ENCODE measurements at places on chromosomes 3 and 15.

DNA sequence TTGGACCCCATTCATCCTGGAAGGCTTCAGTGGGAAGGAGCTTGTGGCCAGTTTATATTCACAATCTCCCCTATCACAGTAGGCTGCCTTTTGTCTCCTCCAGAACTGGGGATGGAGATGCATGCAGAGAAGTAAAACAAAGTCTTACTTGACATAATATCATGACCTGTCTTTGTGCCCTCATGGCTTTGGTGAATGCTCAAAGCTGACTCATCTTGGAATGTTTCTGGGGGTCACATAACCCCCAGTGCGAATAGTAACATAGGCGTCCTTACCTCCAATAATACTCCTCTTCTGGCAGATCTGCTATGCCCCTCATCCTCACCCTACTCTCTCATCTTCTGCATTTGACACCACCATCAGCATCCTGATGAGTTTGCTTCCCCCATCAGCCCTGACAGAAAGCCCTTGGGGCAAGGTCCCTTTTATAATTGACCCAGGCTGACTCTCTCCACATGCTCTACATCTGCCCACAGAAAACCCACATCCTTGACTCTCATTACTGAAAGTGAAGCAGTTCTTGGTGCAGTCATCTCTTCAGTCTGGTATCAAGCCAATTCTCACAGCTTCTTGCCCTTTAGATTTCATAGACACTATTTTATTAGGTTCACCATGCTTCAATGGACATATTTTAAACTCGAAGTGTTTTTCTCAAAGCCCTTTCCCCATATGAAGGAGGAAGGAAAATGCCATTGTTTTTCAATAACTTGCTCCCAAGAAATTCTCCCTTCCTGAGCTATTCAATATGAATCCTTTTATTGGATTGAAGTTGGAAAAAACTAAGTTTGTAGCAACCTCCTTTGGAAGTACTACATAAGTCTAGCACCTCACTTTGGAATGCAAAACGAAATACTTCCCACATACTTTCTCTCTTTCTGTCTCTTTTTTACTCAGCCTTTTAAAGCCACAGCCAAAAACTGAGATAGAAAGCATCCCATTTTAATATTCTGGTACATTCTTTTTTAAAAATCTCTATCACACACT lies 36.6 kb downstream of the OSTN start:
- no peak for DNase-seq

GRCh38 chr3:79726786-79727185 lies 41.0 kb downstream of the ROBO1 start:
- no peak for DNase-seq

DNA sequence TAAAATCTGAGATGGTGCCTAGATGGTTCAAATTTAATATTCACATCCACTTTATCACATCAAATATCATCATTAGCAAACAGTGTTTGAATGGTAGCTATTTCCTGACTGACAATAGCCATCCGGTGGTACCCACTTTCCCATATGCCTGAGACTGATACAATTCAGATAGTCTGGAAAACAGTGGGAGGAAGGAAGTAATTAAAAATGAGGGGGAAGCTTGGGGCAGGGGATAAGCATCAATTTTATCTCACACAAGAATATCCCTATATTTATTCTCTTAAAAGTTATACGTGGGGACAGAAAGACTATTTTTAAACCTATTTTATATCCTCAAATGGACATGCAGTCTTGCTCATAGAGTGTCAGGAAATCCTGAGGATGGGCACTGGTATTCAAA lies 122.5 kb upstream of the GAP43 start:
- no peak for DNase-seq

- no peak for DNase-seq
These were observed 101.3 kb downstream of the NR2F2 start for GRCh38 chr15:96431786-96432185.

DNA sequence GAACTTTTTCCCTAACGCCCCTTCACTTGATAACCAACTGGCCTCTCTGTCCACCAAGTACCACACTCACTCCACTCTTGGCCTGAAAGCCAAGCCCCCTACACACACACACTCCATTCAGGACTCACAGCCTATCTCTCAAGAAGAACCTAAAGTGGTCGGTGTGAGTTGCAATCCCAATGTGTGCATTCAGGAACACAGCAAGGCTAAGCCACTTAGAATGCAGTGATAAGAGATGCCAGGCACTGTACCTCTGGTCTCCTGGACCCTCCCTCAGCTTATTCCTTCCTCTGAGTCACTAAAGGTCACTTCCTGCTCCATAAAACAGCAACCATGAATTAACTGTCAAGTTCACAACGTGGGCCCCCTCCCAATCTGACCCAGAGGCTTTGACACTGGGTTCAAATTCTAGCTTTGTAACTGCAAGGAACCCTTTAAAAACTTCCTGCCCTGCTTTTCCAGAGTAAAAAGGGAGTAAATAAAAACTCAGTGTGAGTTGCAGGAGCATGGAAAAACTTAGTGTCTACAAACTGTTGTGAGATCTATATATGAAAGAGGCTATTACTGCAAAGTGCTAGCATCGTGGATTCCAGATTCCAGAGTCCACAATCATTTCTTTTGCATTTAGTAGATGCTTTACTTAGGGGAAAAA lies 17.6 kb upstream of the KCNMB3 start:
- DNase-seq, result no peak

DNA sequence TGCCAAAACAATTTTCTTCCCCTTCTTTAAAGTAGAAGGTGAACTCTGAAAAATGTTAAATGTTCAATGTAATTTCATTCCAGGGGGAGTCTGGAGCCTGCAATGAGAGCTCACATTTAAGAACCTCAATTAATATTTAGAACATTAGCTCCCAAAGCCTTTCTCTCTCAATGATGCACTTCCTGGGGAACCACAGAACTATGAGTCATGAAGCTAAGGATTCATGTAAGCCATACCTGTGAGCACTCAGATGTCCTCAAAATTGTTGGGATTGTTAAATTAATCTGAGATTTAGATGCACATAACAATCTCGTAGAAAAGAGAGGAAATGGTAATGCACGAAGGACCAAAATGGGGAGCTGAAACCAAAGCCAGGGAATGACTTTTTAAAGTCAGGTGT lies 244.2 kb upstream of the LRIG1 start:
- DNase-seq, result no peak

DNA sequence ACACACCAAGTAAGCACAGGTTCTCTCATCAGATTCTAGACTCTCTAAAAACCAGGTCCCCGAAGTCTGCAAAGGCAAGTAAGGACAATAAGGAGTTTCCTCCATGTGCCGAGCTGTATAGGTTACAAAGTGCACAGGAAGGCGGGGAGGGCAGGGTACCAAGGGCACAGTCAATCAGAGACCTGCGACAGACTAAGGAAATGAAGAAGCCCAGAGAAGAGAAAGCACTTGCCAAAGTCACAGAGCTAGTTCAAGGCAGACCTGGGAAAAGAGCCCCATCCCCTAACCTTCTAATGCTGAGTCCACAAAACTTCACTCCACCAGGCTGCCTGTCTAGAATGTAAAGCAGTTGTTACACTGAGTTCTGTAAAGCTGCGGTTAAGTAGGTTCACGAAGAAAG lies 1.7 kb downstream of the SEC13 start:
- no peak for DNase-seq

DNA sequence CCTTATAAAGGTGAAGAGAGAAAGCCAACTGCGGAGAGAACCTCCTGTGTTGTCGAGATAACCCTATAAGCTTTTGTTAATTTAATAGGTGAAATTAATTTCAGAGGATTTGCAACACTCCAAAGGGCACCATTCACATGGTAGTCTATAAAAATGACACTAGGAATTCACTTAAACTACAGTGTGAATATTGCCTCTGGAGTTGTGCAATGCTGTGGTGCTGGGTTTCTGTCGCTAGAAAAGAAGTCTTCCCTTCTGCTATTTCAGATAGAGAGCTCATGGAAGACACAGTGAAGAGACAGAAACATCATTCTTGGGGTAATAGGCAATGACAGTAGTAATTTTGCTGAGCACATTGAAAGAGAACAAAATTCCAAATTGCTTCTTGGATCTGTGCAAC lies 28.8 kb upstream of the PROK2 start:
- no peak for DNase-seq

GRCh38 chr3:49453621-49454020 lies 16.4 kb upstream of the DAG1 start:
- DNase-seq, result no peak

GRCh38 chr15:71151081-71151480 lies 35.8 kb downstream of the THSD4 start:
- no peak for DNase-seq

GRCh38 chr3:169939320-169939719 lies 27.3 kb upstream of the SEC62 start:
- DNase-seq, result no peak

DNA sequence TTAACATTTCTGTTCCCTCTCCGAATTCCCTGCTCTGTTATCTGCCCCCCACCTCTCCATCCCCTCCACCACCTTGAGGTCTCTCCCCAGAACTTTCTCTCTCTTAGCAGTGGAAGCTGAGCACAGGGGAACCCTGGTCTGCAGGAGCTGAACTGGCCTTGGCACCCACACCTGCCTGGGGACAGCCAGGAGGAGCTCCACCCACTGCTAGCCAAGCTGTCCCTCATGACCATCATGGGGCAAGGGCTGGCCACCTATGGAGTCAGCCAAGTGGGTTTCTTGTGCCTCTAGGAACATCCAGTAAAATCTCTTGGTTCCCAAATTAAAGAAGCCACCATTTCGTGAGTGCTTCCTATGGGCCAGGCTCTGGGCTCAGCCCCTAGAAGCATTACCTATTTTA lies 276.4 kb upstream of the TLE3 start:
- DNase-seq, result no peak

DNA sequence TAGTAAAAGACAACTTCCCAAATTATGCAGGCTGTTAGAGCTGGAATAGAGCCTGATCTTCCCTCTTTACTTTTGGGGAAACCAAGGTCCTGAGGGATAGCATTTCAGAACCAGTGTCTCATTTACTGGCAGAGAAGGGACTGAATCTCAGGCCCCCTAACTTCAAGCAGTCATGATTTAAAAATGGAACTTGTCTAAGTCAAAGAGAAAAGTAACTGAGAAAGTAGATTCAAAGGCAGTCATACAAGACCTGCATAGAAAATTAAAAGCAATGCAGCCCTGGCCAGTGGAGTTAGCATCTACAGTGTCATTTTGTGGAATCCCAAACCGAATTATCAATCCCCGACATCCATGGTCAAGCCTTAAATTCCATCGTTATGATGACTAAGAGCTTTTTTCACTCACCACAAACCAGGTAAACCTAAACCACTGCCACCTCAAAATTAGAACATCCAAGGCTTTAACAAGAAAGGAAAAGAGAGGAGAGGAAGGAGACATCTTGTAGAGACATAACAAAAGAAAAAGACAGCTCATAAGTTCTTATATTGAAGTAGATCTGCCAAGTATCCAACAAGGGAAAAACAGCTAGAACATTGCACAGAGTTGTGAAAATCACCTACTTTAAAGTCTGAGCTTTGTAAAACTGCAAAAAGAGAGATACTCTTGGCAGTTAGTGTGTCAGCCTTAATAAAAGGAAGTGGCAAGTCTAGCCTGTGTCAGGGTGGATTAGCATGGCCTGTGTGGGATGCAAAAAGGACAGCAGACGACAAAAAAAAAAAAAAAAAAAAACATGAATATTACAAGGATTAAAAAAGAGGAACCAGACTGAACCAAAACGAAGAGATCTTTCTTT lies 54.1 kb upstream of the CCR2 start:
- DNase-seq, result no peak

GRCh38 chr3:14784087-14784681 lies 34.6 kb upstream of the FGD5 start:
- peak; percentile 38 for DNase-seq

GRCh38 chr15:86403914-86404583 lies 324.4 kb downstream of the AGBL1 start:
- DNase-seq, result no peak

- no peak for DNase-seq
These were observed 237.2 kb downstream of the MBNL1 start for GRCh38 chr3:152505926-152506325.

DNA sequence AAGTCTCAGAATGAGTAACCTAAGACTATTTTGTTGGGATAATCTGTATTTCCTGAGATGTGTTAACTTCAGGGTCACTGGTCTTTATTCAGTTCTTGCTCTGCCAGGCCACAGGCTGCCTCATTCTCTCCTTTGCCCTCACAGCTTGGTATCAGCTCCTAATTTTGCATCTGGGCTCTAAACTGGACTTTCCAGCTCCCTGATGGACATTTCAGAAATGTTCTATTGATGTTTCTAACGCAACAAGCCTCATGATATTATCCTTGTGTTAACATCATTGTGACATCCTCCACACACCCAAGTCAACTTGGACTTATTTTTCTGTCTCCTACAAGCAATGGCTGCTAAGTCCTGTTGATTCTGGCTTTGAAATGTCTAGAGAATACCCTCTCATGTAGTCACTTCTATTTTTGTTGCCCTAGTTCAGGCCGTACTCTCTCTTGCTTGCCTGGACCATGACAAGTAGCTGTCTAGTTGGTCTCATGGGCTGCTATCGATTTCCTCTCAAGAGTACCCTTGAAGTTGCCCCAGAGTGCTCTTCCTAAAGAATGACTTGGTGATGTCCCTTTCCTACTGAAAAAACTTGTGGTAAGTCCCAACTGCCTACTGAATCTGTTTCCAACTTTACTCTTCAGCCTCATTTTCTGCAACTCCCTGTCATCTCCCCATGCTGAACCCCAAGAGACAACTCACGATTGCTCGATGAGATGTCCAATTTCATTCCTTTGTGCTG lies 52.7 kb downstream of the CHST2 start:
- no peak for DNase-seq

DNA sequence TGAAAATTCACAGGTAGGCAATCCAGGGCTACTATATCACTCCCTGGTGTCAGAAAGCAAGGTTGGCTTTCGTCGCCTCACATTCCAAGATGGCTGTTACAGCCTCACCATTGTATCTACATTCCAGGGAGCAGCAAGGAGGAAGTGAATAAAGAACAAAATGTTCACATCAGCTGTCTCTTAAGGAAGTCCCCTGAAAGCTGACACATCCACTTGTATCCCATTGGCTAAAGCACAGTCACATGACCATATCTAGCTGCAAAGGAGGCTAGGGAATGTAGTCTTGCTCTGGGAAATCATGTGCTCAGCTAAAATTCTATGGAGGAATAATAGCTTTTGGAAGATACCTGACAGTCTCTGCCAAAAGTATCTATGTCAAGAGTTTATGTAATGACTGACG lies 12.8 kb upstream of the GATA2 start:
- no peak for DNase-seq

- no peak for DNase-seq
These were observed 34.4 kb upstream of the GLCE start for GRCh38 chr15:69126054-69126469.

DNA sequence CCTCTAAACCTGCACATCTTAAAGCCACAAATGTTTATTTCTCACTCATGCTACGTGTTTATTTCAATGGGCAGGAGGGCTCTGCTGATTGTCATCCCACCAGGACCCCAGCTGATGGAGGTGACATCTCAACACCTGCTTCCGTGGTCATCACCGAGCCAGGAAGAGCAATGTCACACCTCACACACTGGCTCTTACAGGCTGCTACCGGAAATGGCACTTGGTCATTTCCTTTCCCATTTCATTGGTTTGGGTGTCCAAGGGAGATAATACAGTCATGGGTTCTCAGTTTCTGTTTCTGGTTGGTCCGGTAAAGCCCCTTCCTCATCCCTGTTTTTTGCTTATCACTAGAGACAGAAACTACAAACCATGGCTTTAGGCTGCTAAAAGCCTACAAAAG lies 41.9 kb downstream of the ABHD2 start:
- DNase-seq, result no peak

- DNase-seq, result no peak
These were observed 130.6 kb downstream of the ISL2 start for GRCh38 chr15:76467136-76467535.

GRCh38 chr15:72445426-72445825 lies 28.7 kb upstream of the ARIH1 start:
- no peak for DNase-seq

- no peak for DNase-seq
These were observed 114.1 kb upstream of the ADAMTS9 start for GRCh38 chr3:64801856-64802255.
